Omental fat pad (tissue), 4 donors: ENCODE measurements at places on chromosomes 5 and 9.

GRCh38 chr9:17057729-17058128 lies 77.1 kb upstream of the CNTLN start:
- DNase-seq, result no peak

DNA sequence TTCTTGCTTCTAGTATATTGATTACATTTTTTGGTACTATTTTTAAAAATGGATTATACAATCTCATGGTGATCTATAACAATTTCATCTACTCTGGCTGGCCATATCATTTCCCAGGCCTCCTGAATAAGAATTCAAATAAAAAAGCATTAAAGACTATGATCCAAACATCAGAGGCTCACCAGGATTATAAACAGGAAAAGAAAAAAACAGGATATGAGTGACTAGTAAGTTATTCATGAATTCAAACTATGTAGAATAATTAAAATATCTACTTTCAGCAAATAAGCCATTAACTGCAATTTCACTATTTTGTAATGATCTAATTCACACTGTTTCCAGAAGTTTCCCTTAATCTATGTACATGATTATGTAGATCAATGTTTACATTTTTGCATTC lies 293.1 kb upstream of the CDH6 start:
- DNase-seq, result no peak

DNA sequence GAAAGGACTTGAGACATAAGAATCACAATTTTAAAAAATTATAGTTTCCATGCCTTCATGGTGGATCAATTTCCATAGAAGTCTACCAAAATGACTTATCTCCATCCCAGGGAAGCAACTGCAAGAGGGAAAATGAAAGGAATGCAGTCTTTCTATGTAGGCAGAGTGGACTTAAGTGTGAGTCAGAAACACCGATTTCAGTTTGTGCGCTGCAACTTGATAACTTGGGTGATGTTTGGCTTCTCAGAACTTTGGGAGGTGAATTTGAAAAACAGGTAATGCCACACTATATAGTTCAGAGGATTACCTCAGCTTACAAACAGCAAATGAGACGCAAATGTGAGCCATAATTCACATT lies 708 bp upstream of the CSNK1G3 start:
- DNase-seq, result no peak

GRCh38 chr9:1048811-1049210 lies 1.3 kb upstream of the DMRT2 start:
- DNase-seq, result no peak

DNA sequence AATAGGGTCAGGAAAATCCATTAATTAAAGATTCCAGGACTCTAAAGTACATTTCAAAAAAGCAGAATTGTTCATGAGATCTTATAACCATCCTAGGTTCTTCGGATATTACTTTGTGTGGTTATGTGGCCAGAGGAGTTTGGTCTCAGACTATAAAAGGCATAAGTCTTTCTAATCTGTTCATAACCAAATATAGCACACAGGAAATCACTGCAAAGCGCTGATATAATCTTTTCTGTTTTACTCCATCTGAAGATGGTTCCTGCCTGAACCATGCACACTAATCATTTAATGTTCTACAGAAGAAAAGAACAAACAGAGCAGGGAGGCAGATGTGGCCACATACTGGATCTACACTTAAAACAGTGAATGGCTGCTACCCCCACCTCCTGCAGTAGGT lies 182.8 kb downstream of the SEMA5A start:
- DNase-seq, result no peak

GRCh38 chr9:93456504-93456903 lies 3.1 kb upstream of the FAM120AOS start:
- no peak for DNase-seq

- DNase-seq, result no peak
Observed at GRCh38 chr5:82331557-82331956, 53.4 kb upstream of the RPS23 start.

GRCh38 chr9:129669141-129669718 lies 3.8 kb downstream of the PRRX2 start:
- no peak for DNase-seq

- no peak for DNase-seq
Observed at GRCh38 chr9:137494104-137494544, 35.0 kb upstream of the NSMF start.

DNA sequence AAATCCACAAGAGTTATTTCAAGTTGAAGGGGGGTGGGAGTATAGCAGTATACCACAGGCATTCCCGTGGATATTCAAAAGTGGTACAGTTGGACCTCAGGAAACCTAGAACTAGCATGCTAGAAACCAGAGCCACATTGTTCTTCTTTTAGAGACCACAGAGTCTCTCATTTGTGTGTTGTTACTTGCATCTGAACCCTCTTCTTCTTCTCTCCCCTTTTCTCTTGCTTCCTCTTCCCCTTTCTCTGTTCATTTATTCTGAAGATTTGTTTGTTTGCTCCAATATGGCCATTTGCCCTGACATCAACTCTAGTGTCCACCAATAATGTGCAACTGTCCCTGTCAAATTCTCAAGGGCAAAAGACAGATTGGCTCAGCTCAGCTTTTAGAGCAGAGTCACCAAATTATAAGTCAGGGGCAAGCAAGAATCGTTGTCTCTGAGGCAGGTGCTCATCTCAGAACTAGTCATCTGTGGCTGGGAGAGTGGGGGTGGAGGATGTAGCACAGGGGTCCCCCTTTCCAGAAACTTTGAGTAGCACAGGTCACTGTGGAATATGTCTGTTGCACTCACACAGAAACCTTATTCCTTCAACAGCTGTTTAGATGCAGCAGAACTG lies 321.1 kb downstream of the ARRDC3 start:
- no peak for DNase-seq
